ENCODE measurements at places on chromosomes 5 and 9. TPM values are rescaled to one million over a fixed set of nuclear protein-coding genes. Genes with fewer than 3 reads are reported as not detected.

Gene WDR38
- total RNA-seq: not detected

GRCh38 chr5:1351156-1351555, 6.3 kb upstream of the CLPTM1L start:
- no peak for DNase-seq

DNA sequence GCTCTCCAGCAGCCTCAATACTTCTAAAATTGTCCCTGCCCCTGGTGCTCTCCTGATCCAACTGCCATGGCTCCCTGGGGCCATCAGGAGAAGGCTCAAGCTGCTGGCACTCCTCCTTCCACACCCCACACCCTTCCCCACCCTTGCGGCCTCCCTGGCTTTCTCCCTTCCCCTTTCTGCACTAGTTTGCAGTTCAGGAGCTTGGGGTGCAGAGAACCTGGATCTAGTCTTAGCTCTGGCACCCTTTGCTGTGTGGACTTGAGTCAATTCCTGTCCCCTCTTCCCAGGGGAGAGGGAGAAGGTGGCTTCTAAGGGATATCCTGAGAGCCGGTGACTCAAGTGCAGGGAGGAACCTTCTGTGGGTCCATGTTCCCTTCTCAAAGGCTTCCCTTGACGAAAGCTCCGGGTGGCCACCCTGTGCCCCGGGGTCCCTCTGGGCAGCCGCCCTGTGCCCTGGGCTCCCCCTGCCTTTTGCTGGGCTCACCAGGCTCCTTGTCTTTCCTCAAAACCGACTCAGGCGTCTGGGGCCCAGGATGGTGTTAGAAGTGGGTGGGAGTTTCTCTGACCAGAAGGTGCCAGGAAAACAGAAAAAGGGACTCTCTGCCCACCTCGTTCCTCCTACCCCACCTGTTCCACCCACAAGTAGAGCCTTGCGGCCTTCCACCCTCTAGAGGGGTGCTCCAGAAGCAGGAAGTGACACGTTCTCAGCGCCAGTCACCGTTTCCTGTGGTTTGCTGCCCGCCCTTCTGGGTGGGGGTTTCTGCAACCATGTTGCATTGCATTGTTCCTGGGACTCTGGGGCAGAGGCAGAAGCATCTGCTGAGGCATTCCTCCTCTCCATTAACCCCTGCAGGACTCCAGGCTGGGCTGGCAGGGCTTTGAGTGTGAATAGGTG, 15.0 kb downstream of the GLIPR2 start:
- DNase-seq: peak; percentile 83

- peak; percentile 51 for DNase-seq
Measured at GRCh38 chr9:93451849-93452709, 594 bp downstream of the FAM120A start.

GRCh38 chr9:21082671-21083070, 4.9 kb upstream of the IFNB1 start:
- no peak for DNase-seq

Data from SJSA1 (cell line).